Neural crest cell (in vitro differentiated cells): ENCODE measurements at places on chromosomes 4 and X. TPM values are rescaled to one million over a fixed set of nuclear protein-coding genes. Genes with fewer than 3 reads are reported as not detected.

DNA sequence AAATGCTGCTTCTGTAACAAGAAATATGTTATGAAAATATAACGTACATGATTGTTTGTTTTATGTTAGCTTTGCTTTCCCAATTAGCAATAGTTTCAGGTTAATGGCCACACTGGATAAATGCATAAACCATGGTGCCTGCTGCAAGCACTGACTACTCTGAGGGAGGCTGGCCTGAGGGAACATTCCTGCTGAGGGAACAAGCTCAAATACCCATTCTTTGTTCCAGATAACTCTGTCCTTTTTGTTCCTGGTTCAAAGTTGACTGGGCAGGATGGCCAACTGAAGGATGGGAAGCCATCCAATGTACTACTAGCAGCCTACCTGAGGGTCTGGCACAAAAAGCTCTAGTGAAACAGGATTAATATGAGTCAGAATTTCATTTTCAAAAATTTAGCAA lies 37.5 kb downstream of the NUP62CL start:
- no peak overlapping the region for H3K4me3 ChIP-seq
- H3K27me3 ChIP-seq = no peaks in the 10 kb centered on the region
- DNase-seq = no peak
- no peak overlapping the region for H3K27ac ChIP-seq

GRCh38 chr4:16155528-16156169 lies 70.6 kb downstream of the TAPT1 start:
- peak overlapping the region; percentile 53 for H3K27ac ChIP-seq
- H3K4me1 ChIP-seq = peaks cover 12% of the 10 kb centered on the region
- DNase-seq = no peak
- H3K36me3 ChIP-seq = no peaks in the 10 kb centered on the region
- no peak overlapping the region for H3K4me3 ChIP-seq

Gene CLNK
- total RNA-seq = not detected in 2 replicates

GRCh38 chr4:127229855-127230608 lies 402.7 kb upstream of the INTU start:
- H3K36me3 ChIP-seq = no peaks in the 10 kb centered on the region
- H3K4me1 ChIP-seq = no peaks in the 10 kb centered on the region
- DNase-seq = no peak
- H3K27ac ChIP-seq = no peak overlapping the region
- no peak overlapping the region for H3K4me3 ChIP-seq

GRCh38 chrX:17741123-17741511 lies 3.8 kb downstream of the SCML1 start:
- no peak overlapping the region for H3K27ac ChIP-seq
- no peak for DNase-seq
- peaks cover 14% of the 10 kb centered on the region for H3K4me1 ChIP-seq
- H3K4me3 ChIP-seq = no peak overlapping the region

Gene XAGE1A
- not detected in 2 replicates for total RNA-seq

Gene TMEM255A
- 0.70 and 0.91 TPM in 2 replicates for total RNA-seq

GRCh38 chr4:79980448-79980847 lies 92.6 kb downstream of the ANTXR2 start:
- no peaks in the 10 kb centered on the region for H3K4me1 ChIP-seq
- H3K36me3 ChIP-seq = peaks cover 15% of the 10 kb centered on the region
- no peak for DNase-seq
